Stimulated activated CD4-positive, alpha-beta T cell treated with anti-CD3 and anti-CD28 coated beads, Interleukin-15, amount 100 ng/mL, for 1 hour (primary cell): ENCODE measurements at places on chromosomes 16 and 17.

DNA sequence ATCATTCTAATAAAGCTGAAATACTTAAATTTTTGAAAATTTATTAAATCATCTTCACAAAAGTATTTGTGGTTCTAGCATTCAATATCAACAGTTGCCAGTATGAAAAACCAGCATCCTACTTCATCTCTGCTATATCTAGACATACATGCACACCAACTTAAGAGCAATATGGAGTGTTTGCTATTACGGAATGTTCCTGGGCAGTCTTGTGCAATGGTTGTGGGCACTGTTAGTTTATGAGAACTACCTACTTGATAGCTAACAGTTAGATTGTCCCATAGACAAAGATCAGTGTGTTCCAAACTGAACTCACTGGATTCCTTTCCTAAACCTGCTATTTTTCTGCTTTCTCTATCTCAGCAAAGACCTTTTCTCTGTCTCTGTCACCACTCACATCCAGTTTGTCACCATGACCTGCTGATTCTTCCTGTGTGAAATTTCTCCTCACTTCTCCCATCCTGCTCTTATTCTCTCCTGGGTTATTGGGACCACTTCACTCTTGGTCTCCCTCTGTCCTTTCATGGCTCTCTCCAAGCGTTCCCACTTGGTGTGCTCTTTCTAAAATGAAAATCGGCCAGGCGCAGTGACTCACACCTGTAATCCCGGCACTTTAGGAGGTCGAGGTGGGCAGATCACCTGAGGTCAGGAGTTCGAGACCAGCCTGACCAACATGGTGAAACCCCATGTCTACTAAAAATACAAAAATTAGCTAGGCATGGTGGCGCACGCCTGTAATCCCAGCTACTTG is 27.7 kb downstream of the CNTROB start:
- DNase-seq: no peak

GRCh38 chr16:27322858-27323780 is 9.3 kb downstream of the IL4R start:
- no peak for DNase-seq

DNA sequence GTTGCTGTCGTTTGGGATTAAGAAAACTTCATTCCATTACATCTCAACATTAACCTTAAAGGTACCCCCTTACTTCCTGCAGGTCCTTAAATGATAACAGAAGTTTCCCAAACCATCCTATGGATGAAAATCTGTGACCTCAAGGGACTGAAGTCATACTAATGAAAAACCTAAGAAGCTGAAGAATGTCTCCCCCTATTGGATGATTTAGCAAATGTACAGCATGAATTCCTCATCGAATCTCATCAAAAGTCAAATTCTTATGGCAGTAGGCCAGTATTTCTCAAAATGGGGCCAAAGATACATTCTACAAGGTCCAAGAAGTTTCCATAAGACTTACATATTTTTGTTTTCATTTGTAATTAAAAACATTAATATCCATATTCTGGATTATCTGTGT is 13.5 kb downstream of the SCO1 start:
- no peak for DNase-seq

DNA sequence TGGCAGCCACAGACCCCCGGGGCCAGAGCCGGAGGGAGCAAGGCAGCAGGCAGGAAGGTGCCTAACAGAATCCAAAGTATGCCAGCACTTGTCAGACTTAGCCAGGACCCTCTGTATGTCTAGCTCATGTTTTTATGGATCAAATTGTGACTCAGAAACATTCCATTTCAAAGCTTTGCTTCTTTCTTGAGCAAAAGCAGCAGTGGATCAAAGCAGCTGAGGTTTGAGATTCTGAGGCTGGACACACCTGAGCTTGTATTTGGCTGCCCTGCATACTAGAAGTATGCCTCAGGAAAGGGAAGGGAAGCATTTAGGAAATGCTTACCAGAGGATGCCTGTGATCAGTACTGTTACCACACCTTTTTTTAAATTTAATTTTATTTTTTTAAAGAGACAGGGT is 5.7 kb upstream of the MYO1C start:
- DNase-seq: no peak

- no peak for DNase-seq
Observed at GRCh38 chr17:48100160-48100559, 1.1 kb downstream of the CBX1 start.

- no peak for DNase-seq
Observed at GRCh38 chr16:66298006-66298405, 68.5 kb upstream of the CDH5 start.
